T-cell (primary cell): ENCODE measurements at places on chromosomes 5 and 9.
A peak's percentile ranks its signal among the peaks of the same experiment; 100 is the strongest.

GRCh38 chr9:133991964-133992779 lies at the start of gene VAV2:
Gene VAV2, minus strand, starts transcription at chr9:133992324. Its CDS starts 46 bp downstream, at chr9:133992278.
- DNase-seq = no peak

- DNase-seq = no peak
These were observed 133.8 kb downstream of the ARHGEF28 start for GRCh38 chr5:73759771-73760170.

- DNase-seq = no peak
These were observed 797 bp upstream of the CCL27 start for GRCh38 chr9:34663303-34663605.

DNA sequence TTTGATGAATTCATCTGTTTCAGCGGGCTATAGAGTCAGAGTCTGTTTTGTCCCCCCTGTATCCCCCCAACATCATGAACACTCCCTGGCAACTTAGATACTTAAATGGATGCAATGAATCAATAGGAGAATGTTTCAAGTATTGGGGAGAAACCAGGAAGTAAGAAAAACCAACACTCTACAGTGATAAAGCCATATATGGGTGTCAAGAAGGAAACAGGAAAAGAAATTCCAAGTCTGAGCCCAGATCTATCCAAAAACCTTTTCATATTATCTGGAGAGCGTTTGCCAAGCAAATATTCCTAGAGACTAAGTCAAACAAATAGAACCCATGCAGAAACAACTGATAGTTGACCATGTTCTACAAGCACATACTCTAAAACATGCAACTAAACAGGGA lies 2.3 kb upstream of the GNAQ start:
- no peak for DNase-seq

DNA sequence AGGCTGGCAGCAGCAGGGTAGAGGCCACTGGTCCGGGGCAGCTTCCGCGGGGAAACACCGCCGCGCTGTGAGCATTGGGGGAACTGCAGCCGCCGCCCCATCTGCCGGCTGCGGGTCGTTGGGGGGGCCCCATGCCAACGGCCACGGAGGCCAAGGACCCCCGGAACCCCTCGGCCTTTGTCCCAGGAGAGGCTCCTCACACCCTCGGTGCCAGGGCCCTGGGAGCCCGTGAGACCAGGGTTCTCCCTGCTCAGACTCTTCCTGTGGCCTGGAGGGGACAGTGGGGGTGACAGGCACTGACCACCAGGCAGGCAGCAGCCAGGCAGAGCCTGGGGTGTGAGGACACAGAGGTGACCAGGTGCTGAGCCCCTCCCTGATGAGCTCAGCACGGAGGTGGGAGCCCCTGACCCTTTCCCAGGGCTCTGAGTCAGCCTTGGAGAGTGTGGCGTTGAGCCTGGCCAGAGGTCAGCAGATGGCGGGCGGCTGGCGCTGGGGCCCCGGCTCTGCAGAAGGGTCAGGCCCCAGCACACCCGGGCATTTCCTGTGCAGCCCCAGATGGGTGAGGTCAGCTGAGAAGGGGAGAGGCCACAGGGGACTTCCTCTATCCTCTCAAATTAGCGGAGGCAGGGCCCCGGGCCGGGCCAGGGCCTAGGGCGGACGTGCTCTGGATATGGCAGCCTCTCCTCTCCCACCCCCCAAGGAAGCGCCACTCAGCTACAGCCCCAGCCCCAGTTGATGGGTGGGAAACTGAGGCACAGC lies 17.9 kb upstream of the EGFL7 start:
- DNase-seq = peak; percentile 61

- DNase-seq = no peak
These were observed 293.0 kb upstream of the DAP start for GRCh38 chr5:11054014-11054413.

DNA sequence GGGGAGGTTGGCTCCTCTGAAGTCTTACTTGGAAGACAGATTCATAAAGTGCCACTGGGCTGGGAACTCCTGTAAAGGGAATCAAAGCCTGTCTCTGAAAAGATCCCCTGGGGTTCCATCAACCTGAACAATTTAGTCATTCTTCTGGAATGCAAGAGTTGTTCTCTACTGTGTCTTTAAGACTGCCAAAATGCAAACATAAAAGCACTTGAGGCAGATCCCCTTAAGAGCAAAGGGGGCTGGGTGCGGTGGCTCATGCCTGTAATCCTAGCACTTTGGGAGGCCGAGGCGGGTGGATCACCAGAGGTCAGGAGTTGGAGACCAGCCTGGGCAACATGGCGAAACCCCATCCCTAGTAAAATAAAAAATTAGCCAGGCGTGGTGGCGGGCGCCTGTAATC lies 16.7 kb downstream of the CDKN2AIPNL start:
- DNase-seq = no peak

- no peak for DNase-seq
These were observed 284.5 kb upstream of the NUDT12 start for GRCh38 chr5:103847060-103847459.

DNA sequence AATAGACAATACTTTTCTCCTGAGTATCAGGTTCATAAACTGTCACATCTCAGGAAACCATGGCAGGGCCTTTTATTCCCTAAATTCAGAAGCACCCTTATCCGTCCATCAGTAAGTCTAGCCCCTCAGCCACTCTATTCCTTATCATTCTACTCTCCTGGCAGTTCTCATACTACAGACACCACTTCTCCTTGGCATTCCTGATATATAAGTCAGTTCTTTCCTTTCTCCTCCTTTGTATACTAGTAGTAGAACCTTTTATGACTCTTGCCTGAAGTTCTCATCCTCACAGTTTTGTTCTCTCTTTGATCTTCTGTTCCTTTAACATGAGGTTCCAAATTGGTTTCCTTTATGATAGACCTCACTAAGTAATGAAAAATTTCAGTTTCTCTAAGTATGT lies 29.3 kb downstream of the GRAMD2B start:
- DNase-seq = no peak

DNA sequence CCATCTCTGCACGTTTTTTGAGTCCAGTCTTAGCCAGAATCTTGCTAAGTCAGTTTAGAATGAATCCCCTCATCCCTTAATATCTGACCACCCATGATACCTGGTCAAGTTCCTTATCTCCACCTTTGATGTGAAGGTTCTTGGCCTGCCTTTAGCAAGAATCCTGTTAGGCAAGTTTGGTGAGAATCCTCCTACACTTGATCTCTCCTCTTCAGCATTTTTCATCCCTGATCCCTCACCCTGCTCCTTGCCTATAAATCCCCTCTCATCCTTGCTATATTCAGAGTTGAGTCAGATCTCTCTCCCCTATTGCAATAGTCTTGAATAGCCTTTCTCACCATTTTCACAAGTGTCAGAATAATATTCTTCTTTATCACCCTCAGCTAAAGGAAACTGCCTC lies 31.0 kb downstream of the SMIM23 start:
- DNase-seq = no peak

GRCh38 chr5:156500755-156501154 lies 173.8 kb downstream of the SGCD start:
- DNase-seq = no peak

DNA sequence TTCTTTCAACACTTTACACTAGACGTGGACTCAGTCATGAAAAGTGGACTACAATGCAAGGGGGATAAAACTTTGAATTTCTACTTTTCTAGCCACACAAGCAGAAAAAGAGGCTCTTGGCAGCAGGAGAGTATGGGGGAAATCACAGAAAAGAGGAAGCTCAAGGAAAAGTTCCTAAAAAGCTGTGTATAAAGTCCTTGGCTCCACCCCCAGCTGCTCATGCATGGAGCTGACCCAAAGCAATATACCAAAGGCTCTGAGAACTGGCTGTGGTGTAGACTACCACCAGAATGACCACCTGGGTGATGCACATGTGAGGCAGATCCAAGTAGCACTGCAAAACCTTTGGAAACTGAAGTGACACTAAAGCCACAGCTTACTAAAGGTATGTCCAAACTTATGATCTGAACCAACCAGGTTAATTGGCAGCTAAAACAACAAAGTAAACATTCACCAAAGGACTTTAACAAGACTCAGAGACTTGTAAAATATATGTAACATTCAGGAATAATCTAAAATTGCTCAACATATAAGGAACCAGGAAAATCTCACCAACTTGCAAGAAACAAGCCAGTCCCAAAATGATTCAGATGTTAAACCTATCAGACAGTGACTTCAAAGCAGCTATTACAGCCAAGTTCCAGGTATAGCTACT lies 55.5 kb upstream of the RASGRF2 start:
- DNase-seq = no peak

DNA sequence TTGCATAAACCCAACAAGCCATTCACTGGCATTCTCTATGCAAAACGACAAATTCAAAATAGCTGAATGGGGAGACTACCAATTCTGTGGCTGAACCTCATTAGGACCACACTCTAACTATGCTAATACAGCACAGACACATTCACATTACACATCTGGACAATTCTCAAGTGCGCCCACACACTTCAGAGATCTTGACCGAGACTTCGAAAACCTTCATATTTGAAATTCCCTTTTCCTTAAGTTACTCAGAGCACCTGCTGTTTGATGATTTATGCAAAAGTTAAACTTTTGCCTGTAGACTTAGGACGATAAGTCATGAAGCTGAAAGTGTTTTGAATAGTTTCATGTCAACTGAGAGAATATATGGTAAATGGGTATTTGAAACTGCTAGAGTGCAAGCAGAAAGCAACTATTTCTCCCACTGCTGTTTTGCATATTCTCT lies 111.9 kb downstream of the FBN2 start:
- no peak for DNase-seq

GRCh38 chr9:35790385-35791296 lies 750 bp upstream of the NPR2 start:
- peak; percentile 52 for DNase-seq

- DNase-seq = no peak
These were observed 216.8 kb upstream of the PANK3 start for GRCh38 chr5:168796000-168796399.
